ENCODE measurements at places on chromosomes 2 and 18.

- DNase-seq: no peak
Observed at GRCh38 chr2:158273791-158274190, 172.1 kb downstream of the UPP2 start.

DNA sequence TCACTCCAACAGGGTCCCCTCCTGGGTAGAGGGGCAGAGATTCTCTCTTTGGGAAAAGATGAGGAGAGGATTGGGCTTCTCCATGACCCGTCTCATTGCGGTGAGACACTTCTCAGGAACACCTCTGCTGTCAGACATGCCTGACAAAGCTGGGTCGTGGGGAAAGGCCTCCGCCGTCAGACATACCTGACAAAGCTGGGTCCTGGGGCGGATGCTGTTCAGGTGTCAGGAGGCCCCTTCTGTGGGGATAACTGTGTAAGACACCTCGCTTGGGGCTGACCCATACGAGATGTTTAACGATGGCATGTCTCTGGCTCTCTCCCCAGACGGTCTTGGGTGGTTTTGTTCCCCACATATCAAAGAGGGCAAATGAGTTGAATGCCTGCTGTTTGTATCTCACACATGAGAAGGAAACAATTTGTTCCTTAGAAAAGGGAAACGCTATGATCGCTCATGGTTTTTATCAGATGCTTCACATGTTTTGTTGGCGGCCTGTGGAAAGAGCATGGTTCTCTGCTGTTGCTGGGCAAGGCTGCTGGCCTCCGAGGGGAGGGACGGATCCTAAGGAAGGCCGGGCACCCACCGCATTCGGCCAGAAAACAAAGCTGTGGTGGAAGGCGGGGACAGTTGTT lies 40.8 kb upstream of the PXDN start:
- no peak for DNase-seq

GRCh38 chr18:54223568-54224241 lies 764 bp downstream of the MBD2 start:
- DNase-seq: peak; percentile 67

- DNase-seq: no peak
Observed at GRCh38 chr2:100803334-100803733, 16.6 kb upstream of the NPAS2 start.

- DNase-seq: no peak
Observed at GRCh38 chr18:69689121-69689759, 258.4 kb downstream of the CD226 start.

GRCh38 chr2:174759381-174760065 lies 4.7 kb downstream of the CHRNA1 start:
- DNase-seq: peak; percentile 47

GRCh38 chr2:121061633-121062032 lies 223.4 kb downstream of the TFCP2L1 start:
- DNase-seq: no peak

- no peak for DNase-seq
Observed at GRCh38 chr2:215399067-215399716, 36.7 kb downstream of the FN1 start.

- DNase-seq: no peak
Observed at GRCh38 chr2:167128130-167128529, 239.8 kb downstream of the XIRP2 start.
